Stimulated activated CD8-positive, alpha-beta memory T cell treated with anti-CD3 and anti-CD28 coated beads, Interleukin-4, amount 100 ng/mL, for 1 hour (primary cell): ENCODE measurements at places on chromosomes 11 and 22.

- no peak for DNase-seq
These were observed 6.2 kb downstream of the GLB1L3 start for GRCh38 chr11:134282121-134283045.

GRCh38 chr11:115548878-115549528 is 44.8 kb upstream of the CADM1 start:
- no peak for DNase-seq

DNA sequence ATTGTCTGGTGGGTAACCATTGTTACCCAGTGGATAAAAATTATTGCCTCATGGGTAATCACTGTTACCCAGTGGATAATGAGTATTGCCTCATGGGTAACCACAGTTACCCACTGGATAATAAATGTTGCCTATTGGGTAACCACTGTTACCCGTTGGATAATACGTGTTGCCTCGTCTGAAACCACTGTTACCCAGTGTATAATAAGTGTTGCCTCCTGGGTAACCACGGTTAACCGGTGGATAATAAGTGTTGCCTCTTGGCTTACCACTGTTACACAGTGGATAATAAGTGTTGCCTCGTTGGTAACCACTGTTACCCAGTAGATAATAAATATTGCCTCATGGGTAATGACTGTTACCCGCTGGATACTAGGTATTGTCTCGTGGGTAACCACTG is 20.9 kb upstream of the NXPE4 start:
- no peak for DNase-seq

- DNase-seq, result no peak
These were observed 38.3 kb upstream of the CCDC34 start for GRCh38 chr11:27401280-27401832.

- DNase-seq, result no peak
These were observed 42.7 kb downstream of the LGR4 start for GRCh38 chr11:27429761-27430393.

- no peak for DNase-seq
These were observed 51.3 kb upstream of the SESN3 start for GRCh38 chr11:95282291-95282751.

DNA sequence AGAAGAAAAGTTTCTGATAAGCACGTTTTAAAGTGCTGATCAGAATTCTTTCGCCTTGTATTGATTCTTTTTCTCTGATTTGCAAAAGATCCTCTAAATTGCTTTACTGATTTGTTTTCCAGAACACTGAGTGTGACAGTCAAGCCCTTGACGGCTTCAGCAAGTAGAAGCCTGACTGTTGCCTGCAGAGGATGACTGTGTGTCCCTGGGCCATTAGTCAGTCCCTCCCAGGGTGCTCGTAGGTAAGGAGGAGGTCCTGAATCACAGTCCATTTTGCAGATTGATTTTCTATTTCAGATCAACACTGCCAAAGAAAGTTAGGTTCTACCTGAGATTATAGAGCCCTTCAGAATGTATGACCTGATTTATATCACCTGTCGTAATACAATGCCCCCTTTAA is 38.6 kb upstream of the POGLUT3 start:
- DNase-seq, result no peak

DNA sequence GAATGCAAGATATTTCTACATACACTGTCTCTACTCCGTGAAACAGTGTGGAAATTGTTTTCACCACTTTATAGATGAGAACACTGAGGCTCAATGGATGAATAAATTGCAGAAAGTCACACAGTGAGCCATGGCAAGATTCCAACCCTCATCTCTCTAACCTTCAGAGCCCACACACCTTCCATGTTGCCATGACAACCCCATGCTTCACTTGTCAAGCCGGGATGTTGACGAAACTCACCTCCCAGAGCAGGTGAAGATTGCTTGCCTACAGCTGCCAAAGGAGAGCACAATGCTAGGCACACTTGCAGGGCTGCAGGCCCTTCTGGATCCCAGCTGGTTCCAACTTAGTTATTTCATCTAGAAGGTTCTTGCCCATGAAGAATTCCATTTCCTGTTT is 71.4 kb upstream of the SEZ6L start:
- no peak for DNase-seq
